ENCODE measurements at places on chromosomes 16 and 17.

DNA sequence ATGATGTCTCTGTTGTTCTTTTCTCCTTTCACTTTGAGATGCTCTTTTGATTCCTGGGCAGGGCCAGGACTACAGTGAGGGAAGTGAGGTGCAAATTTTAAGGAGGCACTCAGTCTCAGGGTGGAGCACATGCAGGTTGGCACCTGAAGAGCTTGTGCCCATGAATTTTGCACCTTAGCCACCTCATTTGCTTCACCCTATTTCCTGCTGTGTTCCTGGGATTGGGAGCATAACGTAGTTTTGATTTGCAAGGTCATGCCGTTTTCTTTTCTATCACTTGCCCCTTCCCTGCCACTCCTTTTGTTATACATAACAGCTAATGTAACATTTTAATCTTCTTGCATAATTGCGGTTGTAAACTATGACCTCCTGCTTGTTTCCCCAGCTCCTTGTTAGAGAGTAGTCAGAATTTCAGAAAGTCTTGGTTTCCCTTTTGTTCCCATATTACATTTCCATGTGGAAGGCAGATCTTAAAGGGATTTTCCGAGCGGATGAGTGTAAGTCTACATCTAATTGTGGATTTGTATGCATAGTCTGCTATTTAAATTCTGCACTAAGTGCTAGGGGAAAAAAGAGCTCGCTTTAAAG lies 9.8 kb downstream of the PMFBP1 start:
- no peak for DNase-seq

DNA sequence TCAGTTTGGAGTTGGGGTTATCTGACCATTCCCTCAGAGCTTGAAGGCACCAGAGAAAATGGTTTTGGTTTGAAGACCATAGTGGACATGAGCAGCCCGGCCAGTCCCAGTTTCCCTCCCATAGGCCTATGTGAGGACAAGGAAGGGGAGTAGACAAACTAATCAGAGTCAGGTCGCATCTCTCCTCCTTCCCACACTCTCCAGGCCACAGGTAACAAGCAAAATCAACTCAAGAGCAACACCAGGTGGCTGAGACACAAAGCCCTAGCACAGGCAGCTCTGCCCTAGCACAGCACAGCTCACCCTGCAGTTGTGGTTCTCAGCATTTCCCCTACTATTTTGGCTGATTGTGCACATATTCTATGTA lies 7.2 kb downstream of the SUPT4H1 start:
- DNase-seq, result no peak

DNA sequence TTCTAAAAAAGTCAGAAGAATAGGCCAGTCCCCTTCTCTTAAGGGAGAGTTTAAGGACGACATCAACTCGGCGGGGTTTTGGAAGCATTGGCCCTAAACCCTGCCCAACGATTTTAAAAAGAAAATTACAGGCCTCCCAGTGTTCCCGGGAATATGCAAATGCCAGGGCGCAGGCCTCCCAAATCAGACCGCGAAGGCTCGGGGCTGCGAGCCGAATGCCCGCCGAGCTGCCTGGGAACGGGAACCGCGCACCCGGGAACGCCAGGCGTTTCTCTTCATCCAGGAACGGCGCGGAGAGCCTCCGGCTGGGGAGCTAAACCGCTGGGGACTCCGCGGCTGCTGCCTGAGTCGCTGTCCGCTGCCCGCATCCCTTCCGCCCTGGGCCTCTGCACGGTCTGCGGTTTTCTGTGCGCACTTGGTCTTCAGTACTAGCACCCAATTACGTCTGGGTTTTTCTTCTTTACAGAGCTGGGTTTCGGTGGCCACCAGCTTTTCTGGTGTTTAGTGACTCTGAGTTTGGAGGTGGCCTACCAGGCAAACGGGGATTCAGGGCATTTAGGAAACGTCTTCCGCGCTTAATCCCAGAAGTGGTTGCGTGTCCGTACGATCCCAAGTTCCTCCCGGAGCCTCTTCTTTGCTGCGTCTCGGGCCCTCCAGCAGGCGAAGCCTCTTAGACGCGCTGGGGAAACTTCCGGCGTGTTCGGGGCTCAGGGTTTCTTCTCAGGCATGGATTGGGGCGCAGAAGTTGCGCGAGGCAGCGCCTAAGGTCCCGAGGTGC lies 5.7 kb downstream of the IRX5 start:
- no peak for DNase-seq

- DNase-seq, result no peak
Measured at GRCh38 chr17:17448723-17449122, 28.1 kb upstream of the MED9 start.

GRCh38 chr16:1890708-1891050 lies 18.7 kb upstream of the MEIOB start:
- DNase-seq, result no peak

GRCh38 chr17:29848737-29849136 lies 81.3 kb downstream of the SSH2 start:
- DNase-seq, result no peak

GRCh38 chr17:13728781-13729180 lies 127.1 kb upstream of the HS3ST3A1 start:
- DNase-seq, result no peak

DNA sequence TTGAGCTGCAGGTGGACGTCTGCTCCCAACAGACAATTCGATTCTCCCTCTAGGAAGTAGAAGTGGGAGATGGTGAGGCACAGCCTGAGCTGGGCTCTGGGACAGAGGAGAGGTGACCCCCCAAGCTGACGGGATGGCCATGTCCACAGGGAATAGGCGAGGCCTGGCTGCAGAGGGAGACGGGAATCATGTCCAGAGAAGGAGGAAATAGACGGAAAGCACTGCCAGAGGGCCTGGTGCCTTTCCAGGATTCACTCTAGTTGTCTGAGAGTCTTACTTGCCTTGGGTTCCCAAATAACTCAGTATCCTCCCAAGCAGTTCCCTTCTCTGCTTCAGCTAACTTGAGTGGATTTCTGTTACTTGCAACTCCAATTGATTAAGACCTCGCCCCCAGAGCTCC lies 4.3 kb upstream of the CRISPLD2 start:
- DNase-seq, result no peak

DNA sequence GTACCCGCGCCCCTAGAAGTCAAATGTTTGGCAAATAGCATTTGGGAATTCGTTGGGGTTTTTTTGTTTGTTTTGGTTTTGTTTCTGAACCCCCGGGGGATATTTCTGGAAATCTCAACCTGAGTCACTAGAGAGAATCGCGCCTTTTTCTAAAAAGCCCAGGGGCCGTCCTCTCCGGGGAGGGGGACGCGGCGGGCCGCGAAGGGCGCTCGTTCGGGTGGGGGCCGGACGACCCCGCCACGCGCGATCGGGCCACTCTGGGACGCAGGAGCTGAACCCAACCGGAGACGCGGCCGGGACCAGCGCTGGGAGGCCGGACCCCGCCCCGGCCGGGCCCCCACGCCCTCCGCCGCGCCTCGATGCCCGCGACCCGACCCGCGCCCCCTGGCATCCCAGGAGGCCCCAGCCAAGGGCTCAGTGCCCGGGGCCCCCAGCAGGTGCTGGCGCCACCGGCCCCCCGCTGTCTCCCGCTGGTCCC lies 302 bp downstream of the LITAF start:
- DNase-seq, result no peak

DNA sequence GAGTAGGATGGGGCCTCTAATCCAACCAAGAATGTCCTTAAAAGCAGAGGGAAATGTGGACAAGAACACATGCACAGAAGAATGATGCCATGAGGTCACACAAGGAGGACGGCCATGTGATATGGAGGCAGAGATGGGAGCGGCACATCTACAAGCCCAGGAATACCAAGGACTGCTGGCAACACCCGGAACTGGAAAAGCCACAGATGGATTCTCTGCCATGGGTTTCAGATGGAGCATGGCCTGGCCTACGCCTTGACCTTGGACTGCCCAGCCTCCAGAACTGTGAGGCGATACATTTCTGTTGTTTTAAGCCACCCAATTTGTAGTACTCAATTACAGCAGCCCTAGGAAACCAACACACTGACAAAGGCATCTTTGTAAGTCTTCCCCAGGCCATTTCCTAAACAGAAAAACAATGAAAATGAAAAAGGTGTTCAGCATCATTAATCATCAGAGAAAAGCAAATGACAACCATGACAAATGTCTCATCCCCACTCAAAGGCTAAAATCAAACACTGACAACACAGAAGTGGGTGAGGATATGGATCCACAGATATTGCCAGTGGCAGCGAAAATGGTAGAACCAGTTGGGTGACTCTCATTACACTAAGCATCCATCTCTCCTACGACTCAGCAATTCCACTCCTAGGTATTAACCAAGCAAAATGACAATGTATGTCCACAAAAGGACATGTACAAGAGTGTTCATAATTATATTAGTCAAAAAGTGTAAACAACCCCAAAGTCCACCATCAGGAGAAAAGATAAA lies 76.9 kb upstream of the CNEP1R1 start:
- DNase-seq, result no peak

- DNase-seq, result no peak
Measured at GRCh38 chr16:81809567-81809966, 30.5 kb downstream of the PLCG2 start.

- no peak for DNase-seq
Measured at GRCh38 chr16:73186752-73187601, 139.0 kb upstream of the ZFHX3 start.

DNA sequence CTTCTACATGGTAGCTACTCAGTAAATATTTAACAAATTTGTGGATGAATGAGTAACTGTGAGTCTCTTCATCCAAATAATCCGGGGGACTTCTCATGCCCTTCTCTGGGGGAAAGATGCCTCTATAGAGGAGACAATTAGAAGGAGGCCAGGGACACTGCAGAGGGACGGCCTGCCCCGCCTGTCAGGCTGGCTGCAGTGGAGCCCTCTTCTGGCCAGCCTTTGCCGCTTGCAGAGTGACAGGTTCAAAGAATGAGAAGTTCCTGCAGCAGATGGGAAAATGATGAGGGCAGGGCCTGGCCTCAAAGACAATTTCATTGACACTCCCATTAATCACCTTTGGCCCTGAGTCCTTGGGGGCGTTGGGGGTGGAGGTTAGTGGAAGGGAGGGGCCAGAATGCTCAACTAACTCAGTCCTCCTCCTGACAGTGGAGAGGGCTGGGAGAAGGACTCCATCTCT lies 339.0 kb downstream of the MAF start:
- no peak for DNase-seq

GRCh38 chr17:60108712-60109111 lies 30.0 kb upstream of the HEATR6 start:
- no peak for DNase-seq

- DNase-seq, result no peak
Measured at GRCh38 chr16:81861503-81861902, 82.4 kb downstream of the PLCG2 start.

DNA sequence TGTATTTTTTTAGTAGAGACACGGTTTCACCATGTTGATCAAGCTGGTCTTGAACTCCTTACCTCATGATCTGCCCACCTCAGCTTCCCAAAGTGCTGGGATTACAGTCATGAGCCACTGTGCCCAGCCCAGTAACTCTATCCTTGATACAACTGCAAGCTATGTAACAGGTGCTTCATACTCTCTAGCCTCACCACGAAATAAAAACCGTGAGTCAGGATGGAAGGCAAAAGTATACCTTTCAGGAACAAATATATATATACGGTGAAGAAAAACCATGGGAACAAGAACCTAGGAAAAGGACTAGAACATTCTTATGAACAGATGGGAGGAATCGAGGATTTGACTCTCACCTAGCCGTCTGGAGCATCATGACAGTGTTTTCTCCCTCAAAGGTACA lies 9.6 kb upstream of the FBF1 start:
- no peak for DNase-seq

DNA sequence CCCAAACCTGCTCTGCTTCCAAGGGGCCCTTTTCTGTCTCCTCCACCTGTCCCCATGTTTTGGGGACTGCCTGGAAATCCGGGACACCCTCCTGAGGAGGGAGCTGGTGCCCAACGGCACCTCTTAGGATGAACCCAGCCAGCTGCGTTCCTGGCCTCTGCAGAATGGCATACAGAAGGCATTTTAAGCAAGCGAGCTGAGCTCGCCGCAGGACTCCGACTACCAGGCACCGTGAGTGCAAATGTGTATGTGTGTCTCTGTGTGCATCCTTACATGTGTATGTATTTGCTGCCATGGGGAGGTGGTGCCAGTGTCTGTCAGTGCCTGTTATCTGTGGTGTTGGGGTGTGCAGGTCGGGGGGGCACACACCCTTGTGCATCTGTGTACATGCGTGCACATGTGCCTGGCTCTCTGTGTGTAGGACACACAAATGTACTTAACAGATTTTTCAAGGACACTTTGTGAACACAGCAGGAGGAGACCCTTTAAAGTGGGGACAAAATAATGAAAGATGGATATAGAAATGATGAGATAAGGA lies 39.3 kb downstream of the ABAT start:
- no peak for DNase-seq

DNA sequence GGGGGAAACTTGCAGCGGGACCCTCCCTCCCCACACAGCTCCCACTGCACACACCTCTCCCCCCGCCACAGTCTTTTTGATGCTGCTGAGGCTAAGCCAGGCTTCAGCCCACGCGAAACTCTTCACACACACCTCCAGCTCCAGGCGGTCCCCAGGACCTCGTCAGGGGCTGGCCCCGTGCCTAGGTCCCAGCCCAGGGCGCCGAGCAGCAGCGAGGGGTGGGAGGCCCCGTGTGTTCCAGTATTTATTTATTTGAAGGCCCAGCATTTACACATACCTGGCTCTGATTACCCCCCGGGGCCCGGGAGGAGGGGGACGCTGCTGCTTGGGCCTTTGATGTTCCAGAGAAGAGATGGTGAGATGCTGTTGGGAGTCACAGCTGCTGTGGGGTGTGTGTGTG lies 44.9 kb upstream of the DLX4 start:
- DNase-seq, result no peak

- DNase-seq, result no peak
Measured at GRCh38 chr16:23206986-23207385, 24.4 kb downstream of the SCNN1G start.

- DNase-seq, result no peak
Measured at GRCh38 chr16:80299416-80299815, 241.4 kb upstream of the DYNLRB2 start.

DNA sequence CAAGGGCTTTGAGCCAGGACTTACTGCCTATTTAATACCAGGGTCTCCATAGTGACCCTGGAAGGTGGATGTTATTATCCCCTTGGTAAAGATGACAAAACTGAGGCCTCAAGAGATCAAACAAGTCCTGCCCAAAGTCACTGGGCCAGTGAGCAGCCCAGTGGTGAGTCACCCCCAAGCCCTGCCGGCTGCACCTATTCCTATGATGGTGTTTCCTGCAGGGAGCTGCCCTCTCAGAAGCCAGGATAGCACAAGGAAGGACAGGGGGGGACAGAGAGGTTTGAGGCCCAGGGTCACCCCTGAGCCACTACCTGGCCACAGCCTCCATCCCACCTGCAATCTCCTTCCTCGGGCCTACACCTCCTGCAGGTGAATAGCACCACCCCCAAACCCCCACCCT lies 90.9 kb downstream of the SDK2 start:
- DNase-seq, result no peak

DNA sequence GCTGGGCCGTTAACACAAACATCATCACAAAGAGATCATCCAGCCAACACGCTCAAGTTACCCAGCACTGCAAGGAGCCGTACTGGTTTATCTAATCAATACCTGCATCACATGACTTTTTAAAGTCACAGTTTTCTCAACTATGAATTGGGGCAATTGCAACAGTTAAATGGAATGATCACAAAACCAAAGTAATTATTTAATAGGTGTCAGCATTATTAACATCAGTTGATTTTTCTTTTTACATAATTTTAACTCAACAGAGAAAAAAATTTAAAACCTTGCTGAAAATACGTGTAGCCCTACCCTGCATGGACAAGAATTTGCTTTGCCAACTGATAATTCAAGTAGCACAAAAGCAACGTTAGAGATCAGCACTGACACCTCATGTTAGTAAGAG lies 95.7 kb upstream of the SOX9 start:
- no peak for DNase-seq

GRCh38 chr16:29925781-29926710 lies at the start of gene KCTD13:
TSS of gene KCTD13 (minus strand) at chr16:29926226. CDS start at chr16:29926033, 193 bp downstream.
- no peak for DNase-seq
